Ascending aorta (tissue), 2 donors: ENCODE measurements at places on chromosomes 5 and 9. TPM values are rescaled to one million over a fixed set of nuclear protein-coding genes. Genes with fewer than 3 reads are reported as not detected.

DNA sequence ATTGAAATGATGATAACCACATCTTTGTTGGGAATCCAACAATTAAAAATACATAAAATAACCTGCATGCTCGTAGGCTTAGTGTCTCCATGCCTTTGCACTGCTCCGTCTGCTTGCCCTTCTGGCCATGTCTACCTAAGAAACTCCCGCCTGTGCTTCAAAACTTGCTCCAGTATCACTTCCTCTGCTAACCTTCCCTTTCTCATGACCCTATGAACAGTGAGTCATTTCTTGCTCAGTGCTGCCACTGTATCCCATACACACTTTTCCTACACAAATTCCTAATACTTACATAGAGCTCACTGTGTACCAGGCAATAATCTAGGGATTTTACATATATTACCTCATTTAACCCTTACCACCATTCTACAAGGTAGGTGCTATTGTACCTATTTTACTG is 33.5 kb downstream of the TMEM245 start:
- DNase-seq = no peak
- no peak overlapping the region for H3K4me3 ChIP-seq
- H3K4me1 ChIP-seq = no peaks in the 10 kb centered on the region

TESK1 gene
- total RNA-seq = 70.2 TPM

GABRA1 gene
- total RNA-seq = not detected

CFAP77 gene
- total RNA-seq = not detected

ATP6V1G1 gene
- 135 TPM for total RNA-seq

TICAM2 gene
- 0.53 TPM for total RNA-seq

JADE2 gene
- 70.9 TPM for total RNA-seq

- H3K36me3 ChIP-seq = no peaks in the 10 kb centered on the region
- no peak for DNase-seq
- H3K4me3 ChIP-seq = no peak overlapping the region
- no peaks in the 10 kb centered on the region for H3K27me3 ChIP-seq
These were observed 49.4 kb downstream of the ROPN1L start for GRCh38 chr5:10490927-10491672.

FAM221B gene
- total RNA-seq = not detected

SLC6A3 gene
- not detected for total RNA-seq

- H3K4me1 ChIP-seq = no peaks in the 10 kb centered on the region
- H3K36me3 ChIP-seq = no peaks in the 10 kb centered on the region
- H3K27ac ChIP-seq = no peak overlapping the region
These were observed 486.4 kb upstream of the ZNF608 start for GRCh38 chr5:125232779-125233230.

ORM2 gene
- total RNA-seq = 0.64 TPM

- H3K27me3 ChIP-seq = no peaks in the 10 kb centered on the region
- H3K36me3 ChIP-seq = no peaks in the 10 kb centered on the region
- H3K4me1 ChIP-seq = peaks cover 10% of the 10 kb centered on the region
- no peak overlapping the region for H3K27ac ChIP-seq
These were observed 174.4 kb downstream of the CARTPT start for GRCh38 chr5:71893451-71893850.

GRCh38 chr5:145579301-145579700 is 255.8 kb downstream of the PRELID2 start:
- no peak overlapping the region for H3K4me3 ChIP-seq
- H3K4me1 ChIP-seq = no peaks in the 10 kb centered on the region
- no peaks in the 10 kb centered on the region for H3K36me3 ChIP-seq
- no peak overlapping the region for H3K27ac ChIP-seq
- no peaks in the 10 kb centered on the region for H3K27me3 ChIP-seq

DNA sequence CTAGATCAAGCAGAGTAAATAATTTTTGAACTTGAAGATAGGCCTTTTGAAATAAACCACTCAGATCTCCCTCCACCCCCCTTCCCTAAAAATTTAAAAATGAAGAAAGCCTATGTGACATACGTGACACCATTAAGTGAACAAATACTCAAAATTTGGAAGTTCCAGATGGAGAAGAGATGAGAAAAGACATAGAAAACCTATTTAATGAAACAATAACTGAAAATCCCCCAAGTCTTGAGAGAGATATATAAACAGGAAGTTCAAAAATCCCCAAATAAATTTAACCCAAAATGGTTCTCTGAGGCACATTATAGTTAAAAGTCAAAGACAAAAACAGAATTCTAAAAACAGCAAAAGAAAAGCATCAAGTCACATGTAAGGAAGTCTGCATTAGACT is 428.6 kb downstream of the PSAT1 start:
- no peaks in the 10 kb centered on the region for H3K4me1 ChIP-seq
- no peak overlapping the region for H3K27ac ChIP-seq
- no peak overlapping the region for H3K4me3 ChIP-seq
- no peaks in the 10 kb centered on the region for H3K36me3 ChIP-seq
- no peak for DNase-seq

GRCh38 chr9:133686642-133687575 is 50.7 kb downstream of the DBH start:
- H3K27me3 ChIP-seq = no peaks in the 10 kb centered on the region
- H3K4me1 ChIP-seq = no peaks in the 10 kb centered on the region
- DNase-seq = no peak
- no peaks in the 10 kb centered on the region for H3K36me3 ChIP-seq
- H3K27ac ChIP-seq = no peak overlapping the region
- H3K4me3 ChIP-seq = no peak overlapping the region

STKLD1 gene
- not detected for total RNA-seq

- H3K4me1 ChIP-seq = no peaks in the 10 kb centered on the region
- no peak overlapping the region for H3K4me3 ChIP-seq
- no peak overlapping the region for H3K27ac ChIP-seq
- DNase-seq = no peak
- H3K36me3 ChIP-seq = no peaks in the 10 kb centered on the region
- no peaks in the 10 kb centered on the region for H3K27me3 ChIP-seq
These were observed 104.8 kb downstream of the GABBR2 start for GRCh38 chr9:98603821-98604383.

DNA sequence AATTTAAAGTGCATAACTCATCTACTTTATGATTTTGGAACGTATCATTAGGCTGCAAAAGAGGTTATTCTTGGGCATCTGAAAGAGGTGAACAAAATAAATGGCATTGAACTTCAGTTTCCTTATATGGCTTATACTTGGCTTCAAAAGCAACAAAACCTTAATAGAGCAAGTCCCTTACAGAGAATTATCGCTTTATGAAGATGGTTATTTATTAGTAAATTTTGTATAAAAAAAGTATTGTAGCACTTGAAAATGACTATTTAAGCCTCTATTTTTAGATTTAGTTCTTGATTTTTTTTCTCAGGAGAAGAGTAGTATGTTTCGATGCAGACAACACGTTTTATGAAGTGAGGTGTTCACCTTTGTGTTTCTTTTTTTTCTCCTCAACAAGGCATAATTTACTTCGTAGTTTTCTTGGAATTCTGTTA is 2.0 kb downstream of the ERBIN start:
- no peaks in the 10 kb centered on the region for H3K36me3 ChIP-seq
- no peak for DNase-seq
